Stimulated activated CD8-positive, alpha-beta memory T cell treated with anti-CD3 and anti-CD28 coated beads, Interleukin-15, amount 100 ng/mL, for 24 hours (primary cell): ENCODE measurements at places on chromosomes 2 and 18.

- DNase-seq = no peak
Measured at GRCh38 chr18:49476664-49477411, 10.2 kb downstream of the C18orf32 start.

- no peak for DNase-seq
Measured at GRCh38 chr2:44237221-44237620, 38.1 kb upstream of the SLC3A1 start.

DNA sequence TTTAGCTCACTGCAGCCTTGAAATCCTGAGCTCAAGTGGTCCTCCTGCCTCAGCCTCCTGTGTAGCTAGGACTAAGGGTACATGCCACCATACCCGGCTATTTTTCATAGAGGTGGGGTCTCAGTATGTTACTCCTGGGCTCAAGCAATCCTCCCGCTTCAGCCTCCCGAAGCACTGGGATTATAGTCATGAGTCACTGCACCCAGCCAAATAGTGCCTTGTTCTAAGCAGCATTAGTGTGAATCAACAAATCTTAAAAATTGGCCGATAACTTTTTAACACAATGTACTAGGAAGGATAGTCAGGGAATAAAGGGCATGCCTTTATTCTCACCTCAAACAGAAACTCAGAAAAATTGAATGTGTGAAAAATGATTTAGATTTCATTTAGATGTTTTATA lies 51.6 kb downstream of the XRCC5 start:
- DNase-seq = no peak

DNA sequence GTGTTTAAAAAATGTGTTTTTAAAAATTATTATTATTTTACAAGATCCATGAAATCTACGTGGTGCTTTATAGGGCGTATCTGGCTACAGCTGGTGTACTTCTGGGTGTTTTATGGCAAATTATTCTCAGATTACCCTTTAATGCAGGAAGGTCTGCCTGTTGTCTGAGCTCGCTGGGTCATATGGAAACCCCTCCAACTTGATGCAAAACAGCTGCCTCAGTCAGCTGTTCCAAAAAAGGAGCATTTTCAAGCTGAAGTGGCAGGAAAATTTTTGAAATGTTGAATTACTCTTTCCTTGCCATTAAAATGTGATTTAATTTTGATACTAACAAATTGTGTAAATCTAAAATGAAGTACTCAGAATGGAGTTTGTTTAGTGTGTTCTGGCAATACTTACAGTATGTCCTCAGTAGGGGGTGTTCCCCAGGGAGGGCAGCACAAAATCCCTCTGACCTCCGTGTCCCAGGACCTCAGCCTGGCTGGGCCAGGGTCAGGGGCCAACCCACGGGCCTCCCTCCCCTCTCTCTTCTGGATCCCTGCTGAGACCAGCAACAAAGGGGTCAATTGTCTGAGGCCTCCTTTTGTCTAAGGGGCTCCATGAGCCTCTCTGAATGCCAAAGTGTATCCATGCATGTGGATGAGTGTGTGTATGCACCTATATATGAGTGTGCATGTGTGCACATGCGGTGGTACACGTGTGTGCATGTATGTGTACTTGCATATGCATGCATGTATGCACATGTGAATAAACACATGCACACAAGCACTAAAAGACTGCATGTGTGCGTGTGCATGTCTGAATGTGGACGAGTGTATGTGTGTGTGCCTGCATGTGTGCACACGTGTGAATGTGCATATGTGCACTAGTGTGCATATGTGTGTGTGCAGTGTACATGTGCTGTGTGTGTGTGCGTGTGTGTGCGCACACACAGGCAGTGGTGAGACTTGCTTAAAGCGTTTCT lies 105.4 kb downstream of the ACOXL start:
- DNase-seq = no peak

- no peak for DNase-seq
Measured at GRCh38 chr2:46843316-46843715, 72.3 kb downstream of the MCFD2 start.

- no peak for DNase-seq
Measured at GRCh38 chr18:10669441-10670100, 143.7 kb downstream of the NAPG start.

DNA sequence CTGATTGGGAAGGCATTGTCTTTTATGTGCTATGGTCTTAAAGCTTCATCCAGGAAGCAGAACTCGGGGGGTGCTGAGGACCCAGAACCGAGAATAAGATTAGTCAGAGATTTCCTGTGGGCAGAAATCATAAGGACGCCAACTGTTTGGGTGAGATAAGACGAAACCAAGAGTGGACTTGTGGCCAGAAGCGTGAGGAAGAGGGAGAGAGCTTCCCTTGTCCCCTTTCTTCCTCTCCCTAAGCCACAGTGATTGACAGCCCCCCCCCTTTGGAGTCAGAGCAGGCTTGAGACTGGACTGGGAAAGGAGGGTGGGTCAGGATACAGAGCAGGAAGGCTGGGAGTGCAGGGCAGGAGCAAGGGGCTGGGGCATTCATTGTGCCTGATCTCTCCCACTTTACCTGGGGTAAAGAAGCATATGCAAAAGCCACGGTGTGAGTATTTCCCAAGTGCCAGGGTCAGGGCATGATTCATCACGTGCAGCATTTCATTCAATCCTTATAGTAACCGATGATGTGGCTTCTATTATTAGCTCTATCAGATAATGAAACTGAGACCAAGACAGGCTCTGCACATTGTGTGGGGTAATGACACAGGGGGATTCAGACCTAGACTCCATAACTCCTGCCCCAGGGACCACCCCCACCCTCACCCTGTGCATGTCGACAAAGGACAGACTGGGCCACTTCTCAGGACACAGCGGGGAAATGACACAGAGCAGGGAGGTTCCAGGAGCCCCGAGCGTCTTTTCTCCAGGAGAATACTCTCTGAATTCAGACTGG lies 3.0 kb upstream of the IL1RN start:
- no peak for DNase-seq
